ENCODE measurements at places on chromosomes 5 and 9.

- DNase-seq: no peak
Observed at GRCh38 chr9:757246-757881, 84.1 kb upstream of the DMRT1 start.

GRCh38 chr5:6407558-6408259 lies 29.4 kb upstream of the MED10 start:
- no peak for DNase-seq

- DNase-seq: no peak
Observed at GRCh38 chr9:133200631-133201030, 8.4 kb downstream of the OBP2B start.

DNA sequence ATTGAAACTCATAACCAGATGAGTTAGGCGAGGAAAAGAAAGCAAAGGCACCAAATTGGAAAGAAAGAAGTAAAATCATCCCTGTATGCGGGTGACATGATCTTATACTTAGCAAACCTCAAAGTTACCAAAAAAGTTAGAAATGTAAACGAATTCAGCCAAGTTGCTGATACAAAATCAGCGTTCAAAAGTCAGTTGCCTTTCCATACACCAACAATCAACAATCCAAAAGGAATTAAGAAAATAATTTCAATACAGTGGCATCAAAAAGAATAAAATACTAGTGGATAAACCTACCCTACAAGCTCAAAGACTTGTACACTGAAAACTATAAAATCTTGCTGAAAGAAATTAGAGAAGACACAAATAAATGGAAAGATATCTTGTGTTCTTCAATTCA lies 14.5 kb downstream of the OBP2B start:
- no peak for DNase-seq

- DNase-seq: no peak
Observed at GRCh38 chr9:123353984-123354591, 1.9 kb upstream of the CRB2 start.

GRCh38 chr9:91174772-91175171 lies 186.9 kb downstream of the AUH start:
- no peak for DNase-seq

GRCh38 chr9:122526602-122527001 lies 491 bp downstream of the OR1N1 start:
- DNase-seq: no peak

DNA sequence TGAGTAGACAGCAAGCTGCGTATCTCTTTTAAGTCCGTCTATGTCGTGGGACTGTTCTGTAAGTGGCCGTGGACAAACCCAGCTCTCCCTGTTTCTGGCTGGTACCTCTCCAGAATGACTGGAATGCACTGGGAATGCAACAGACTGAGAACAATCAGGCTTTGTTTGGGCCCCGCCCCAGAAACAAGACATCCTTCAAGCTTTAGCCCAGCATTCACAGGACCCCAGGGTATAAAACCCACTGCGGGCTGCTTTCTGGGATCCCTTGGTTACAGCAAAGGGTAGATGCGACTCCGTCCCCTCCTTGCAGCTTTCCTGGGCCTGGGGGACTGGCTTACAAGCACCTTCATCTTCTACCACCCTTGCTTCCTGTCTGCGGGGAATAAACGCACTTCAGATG lies 45.6 kb upstream of the SPTLC1 start:
- no peak for DNase-seq

DNA sequence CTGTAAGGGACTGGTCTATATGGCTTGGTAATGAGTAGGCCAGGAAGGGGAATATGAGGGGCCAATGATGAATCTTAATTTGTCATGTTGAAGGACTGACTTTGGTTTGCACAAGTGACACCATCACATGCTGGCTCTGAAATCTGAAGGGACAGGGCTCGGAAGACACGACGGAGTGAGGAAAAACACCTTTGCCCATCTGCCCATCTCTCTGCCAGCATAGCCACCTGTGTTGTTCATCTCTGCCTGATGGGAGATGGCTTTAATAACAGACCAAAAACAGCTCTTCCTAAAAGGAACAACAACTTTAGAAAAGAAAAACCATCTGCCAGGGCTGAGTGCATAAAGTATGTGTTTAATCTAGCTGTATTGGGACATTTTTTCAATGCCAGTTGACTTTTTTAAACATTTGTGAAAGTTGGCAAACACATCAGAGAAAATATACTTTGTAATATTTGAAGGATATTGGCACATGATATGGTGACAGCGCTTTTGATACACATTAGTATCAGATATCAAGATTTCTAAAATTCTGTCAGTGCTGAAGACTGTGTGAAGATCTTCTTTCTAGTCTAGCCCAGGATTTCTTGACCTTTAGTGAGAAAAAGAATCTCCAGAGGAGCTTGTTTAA lies 27.1 kb downstream of the ABLIM3 start:
- no peak for DNase-seq

DNA sequence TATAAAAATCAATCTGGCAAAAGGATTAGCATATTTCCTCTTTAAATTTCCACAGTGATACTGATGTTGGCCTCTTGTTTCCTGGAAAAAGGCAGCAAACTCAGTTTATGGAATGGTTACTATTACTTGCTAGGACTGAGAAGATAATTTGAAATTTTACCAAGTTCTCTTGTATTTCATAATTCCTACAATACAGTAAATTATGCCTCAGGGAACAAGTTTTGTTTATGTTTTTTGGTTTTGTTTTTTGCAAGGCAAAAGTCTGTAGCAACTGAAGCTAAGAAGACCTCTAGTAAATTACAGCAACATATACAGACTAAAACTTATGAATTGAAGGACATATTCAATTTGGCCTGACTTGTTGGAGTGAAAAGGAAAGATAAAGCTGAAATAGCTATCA lies 30.2 kb upstream of the SLCO6A1 start:
- no peak for DNase-seq

DNA sequence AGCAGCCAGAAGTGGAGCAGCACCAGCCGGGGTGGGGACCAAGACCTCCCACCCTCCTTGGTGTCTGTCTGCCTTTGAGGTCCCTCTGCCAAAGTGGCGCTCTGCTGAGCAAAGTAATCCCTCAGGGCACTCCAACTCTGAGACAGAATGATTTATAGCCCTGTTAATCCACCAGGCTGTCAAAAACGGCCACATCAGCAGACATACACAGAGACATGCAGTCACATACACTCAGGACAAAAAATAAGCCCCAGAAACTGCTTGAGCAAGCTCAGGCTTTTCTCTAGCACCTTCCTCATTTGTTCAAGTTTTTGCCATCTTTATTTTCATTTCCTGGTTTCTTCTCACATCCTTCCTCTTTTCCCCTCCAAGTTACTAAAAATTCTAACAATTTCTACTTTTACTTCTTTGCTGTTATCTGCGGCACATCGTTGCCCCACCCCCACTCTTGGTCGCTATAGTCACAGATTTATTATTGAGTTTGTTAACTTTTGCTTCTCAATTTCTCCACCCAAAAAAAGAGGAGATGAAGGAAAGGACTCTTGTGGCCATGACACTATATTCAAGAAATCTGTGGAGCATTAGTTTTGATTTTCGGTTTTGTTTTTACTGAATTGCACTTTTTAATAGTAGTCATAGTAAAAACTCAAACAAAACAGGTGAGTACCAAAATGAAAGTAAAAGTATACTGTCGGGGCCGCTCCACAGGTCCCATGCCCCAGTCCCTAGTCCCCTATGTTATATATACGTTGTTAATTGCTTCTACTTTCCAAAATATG lies 17.4 kb upstream of the ADRB2 start:
- DNase-seq: no peak

DNA sequence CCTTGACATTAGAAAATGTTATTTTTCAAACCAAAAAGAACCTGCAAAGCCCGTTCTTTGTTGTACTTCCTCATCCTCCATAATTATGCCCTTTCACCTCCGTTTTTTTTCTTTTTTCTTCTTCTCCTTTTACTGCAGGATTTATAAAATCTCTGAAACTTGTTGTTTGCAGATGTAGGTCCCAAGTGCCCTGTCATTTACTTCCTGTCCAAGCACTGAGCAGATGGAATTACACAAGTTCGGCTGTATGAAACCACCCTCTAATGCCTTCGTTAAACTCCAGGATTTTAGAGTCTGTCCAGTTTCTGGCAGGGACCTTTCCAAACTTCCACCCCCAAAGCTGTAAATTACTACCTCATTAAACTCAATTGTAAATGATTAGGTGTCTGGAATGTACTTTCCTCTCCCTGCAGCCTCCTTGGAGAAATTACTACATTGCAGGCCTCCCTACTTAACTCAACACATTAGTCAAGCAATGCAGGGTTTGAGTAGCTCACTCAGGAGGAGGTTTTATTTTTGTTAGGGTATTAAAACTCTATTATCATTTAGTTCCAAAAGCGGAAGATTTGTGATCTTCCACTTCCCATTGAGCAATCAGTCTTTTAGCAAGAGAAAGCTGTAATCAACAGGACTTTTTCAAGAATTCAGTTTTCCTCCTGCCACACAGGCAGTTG lies 125.6 kb upstream of the LPAR1 start:
- no peak for DNase-seq

- no peak for DNase-seq
Observed at GRCh38 chr9:81538890-81539289, 150.5 kb downstream of the TLE1 start.

DNA sequence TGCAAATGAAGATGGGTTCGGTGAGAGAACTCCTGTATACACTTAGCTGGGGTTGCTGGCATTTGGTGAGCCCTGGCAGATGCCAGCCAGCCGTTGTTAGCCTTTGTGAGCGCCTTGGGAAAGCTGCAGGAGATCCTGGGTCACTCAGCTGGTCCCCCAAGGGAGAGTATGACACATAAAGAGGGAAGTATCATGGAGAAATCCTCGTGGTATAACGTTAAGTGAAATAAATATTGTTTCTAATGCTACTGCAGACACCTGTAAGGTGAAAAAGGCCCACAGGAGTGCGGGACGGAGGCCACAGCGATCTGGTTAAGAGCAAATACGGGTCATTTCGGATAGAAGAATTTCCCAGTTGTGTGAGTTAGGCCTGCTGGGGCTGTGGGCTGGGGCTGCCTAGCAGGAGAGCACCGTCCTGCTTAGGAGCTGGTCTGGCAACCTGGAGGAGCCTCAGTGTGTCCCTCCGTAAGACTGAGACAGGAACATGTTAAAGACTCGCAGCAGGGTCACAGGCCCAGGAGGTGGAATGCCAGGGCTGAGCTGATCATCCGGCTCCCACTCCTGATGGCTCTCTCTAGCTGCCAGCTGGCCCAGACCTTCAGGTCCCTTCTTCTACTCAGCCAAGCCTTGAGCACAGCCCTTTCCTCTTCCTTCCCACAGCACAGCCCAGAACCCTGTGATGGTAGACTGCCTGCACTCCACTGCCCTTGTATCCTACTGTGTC lies 4.9 kb downstream of the NKX2-5 start:
- DNase-seq: no peak

DNA sequence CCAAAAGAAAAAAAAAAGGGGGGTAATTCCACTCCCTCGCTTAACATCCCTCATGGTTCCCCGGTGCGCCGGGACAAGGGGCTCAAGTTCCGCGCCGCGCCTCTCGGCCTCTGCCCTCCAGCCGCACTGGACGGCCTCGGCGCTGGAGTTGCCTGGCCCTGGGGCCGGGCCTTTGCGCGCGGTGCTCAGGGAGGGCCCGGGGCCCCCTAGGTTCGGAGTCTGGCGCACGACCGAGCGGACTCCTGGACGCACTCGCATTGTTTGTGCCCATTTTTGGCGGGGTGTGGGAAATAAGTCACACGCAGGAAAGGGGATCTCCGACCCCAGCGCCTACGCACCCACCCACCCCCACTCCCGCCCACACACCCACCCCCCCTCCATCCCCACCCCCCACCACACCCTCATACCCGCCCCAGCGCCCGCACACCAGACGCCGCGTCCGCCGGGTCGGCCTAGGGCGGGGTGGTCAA lies 381 bp downstream of the MED22 start:
- no peak for DNase-seq

DNA sequence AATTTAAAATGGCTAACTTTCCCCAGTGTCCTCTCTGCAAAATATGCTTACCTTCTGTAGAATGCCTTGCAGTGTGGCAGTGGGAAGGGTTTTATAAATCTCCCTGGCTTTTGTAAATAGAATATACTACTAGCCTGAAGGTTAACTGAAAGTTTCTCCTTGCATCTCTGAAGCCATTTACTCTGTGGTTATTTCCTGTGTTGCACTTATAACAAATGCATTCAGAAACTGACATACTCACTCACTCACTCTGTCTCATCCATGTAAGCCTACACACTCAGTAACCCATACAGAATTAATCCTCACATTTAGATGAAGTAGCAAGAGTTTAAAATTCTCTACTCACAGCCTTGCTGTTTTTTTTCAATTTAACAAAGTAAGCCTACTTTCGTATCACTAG lies 87.1 kb upstream of the SH3GL2 start:
- no peak for DNase-seq

DNA sequence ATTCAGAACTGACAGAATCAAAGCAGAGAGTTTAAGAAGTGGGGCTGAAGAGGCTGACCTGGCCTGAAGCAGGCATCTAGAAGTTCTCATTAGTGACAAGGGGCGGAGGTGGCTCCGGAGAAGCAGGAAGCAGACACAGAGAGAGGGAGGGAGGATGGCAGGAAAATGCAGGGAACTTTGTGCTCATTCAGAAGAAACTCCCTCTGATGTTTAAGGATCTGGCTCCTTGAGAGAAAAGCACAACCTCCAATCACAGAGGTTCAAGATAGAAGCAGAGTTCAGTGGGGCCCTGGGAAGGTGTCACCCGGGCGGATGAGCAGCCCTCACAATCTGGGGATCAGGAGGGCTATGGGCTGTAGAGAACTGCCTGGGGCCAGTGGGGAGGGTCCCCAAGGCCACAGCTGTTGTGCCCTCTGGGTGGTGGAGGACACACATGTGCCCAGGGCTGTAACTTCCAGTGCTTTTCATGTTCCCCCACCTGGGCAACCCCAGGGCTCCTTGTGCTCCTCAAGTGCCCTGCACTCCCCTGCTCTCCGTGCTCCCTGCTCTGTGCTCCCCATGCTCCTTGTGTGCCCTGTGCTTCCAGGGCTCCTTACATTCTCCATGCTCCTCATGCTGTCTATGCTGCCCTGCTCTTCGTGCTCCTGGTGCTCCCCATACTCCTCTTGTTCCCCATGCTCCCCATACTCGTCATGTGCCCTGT lies 51.4 kb downstream of the TRIP13 start:
- DNase-seq: no peak

DNA sequence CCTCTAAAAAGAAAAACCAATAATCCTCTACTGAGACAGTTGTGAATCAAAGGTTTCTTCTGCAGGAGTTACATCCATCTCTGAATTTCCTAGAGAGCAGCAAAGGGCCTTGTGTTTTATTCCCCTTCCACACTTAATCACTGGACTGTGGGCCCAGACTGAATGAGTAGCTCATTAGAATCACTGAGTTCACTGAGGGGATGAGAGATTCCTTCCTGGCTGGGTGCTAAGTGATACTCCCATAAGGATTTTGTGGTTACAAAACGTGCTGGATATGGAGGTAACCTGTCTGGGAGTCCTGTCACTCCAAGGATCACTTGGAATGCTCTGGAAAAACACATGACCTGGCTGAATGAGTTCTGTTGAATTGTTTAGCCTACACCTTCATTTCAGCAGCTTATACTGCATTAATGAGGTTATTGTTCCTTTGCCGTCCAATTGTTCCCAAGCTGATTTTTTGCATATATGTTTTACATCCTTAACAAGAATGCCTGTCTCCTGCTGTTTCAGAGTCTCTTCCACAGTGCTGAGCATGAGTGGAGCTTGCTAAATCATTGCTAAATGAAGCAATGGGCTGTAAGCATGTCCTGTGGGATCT lies 82.9 kb downstream of the MEF2C start:
- DNase-seq: no peak

All from putamen (tissue), 1 donor.